ENCODE measurements at places on chromosomes 2 and 18.

GRCh38 chr2:132559326-132559725 lies 110.7 kb downstream of the LYPD1 start:
- no peak for DNase-seq

DNA sequence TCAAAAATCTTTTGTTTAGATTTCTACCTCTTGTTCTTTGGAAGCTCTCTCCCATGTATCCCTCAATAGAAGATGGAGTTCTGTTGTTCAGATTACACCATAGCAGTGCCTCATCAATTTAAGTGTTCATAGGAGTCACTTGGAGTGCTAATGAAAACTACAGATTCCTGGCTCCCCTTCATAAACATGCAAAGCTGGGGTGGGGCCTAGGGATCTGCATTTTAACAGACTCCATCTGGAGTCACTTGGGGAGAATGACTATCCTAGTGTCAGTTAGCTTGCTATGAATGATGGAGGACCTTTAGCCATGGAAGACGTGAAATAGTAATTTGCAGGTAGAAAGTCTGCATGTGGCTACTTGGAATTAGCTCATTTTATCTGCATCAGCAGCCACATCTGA lies 105.4 kb downstream of the RGPD3 start:
- no peak for DNase-seq

- DNase-seq, result no peak
These were observed 84.9 kb downstream of the EFEMP1 start for GRCh38 chr2:55838653-55839052.

- DNase-seq, result no peak
These were observed 68.1 kb upstream of the HAAO start for GRCh38 chr2:42860319-42861094.

DNA sequence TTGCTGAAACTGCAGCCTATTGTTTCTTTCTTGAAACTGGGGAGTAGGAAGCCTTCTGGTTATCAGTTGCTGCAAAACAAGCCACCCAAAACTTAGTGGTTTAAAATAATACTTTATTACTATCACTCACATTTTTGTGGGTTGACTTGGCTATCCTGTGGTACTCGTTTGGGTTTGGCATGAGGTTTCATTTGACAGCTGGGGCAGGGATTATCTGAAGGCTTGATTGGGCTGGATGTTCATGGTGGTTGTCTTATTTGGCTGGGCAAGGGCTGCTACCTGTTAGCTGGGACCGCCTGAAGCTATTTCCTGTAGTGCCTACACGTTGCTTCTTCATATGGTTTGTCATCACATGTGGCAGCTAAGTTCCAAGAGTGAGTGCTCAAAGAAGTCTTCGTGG lies 122.3 kb downstream of the PLCL1 start:
- DNase-seq, result no peak

GRCh38 chr2:113000436-113000835 lies 4.8 kb upstream of the IL36A start:
- no peak for DNase-seq

DNA sequence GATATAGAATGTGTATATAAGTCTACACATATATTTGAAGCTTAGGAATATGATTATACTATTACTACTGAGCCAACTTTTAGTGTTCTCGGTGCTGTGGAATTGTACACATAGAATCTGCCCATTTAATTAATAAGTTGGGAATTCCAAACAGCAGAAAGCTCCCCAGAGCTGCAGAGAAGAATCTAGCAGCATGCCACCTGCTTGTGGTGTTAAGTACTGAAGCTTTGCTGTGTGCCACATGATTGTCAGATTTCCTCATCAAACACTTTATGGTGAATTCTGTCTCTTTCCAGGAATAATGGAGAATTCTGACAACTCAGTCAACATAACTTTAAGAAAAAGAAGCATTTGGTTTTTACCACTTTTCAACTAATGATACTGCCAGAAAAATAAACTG lies 117.8 kb downstream of the WDSUB1 start:
- DNase-seq, result no peak

DNA sequence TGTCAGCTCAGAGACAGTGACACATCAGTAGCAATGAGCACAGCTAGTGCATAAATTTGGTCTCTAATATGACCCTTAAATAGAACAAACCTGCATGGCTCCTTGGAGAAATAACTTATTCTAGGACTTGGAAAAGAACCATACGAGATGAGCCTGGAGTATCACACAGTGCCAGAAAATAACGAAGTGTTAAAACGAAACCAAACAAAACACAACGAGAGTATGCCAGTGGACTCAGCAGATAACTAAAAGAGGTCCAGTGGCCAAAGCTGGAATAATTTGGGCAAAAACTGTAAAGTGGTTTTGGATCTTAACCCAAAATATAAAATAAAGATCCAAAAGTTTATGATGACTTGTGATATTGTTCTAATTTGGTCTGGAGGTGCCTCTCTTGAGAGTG lies 1599.0 kb upstream of the LRRTM1 start:
- DNase-seq, result no peak

GRCh38 chr2:56682397-56682760 lies 498.6 kb downstream of the CCDC85A start:
- DNase-seq, result no peak

DNA sequence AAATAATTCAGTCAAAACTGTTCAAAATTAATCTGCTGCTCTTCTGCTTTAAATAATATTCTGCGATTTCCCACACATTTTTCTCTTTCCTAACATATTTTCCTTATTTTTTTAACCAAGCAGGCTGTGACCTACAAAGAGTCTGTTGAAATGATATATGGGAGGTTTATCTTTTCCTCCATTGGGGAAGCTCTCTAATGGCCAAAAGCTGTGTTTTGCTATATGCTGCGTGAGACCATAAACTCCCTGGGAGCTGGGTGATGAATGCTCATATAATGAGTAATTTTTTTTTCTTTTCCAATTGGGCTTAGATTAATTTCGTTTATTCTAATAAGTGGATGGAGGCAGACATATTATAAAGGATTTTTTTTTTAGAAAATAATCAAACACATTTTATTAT lies 72.2 kb upstream of the MAP2 start:
- peak; percentile 35 for DNase-seq

GRCh38 chr2:158893026-158893425 lies 75.4 kb upstream of the TANC1 start:
- no peak for DNase-seq

DNA sequence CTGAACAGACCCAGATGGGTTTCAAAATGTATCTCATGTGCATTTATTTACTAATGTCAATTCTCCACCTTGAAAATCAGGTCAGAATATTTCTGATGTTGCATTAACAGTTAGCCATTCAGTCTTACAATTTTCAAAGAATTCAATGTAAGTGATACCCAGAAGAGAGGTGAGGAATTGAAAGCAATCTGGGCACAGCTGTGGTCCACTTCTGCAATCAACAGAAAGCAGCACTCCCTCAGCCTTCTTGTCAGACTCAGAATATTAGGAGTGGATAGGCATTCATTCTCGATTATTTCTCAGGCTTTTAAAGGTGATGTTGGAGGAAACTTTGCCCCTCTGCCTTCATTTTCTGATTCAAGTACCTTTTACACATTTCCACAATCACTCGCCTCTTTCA lies 15.7 kb downstream of the CCL20 start:
- DNase-seq, result no peak

DNA sequence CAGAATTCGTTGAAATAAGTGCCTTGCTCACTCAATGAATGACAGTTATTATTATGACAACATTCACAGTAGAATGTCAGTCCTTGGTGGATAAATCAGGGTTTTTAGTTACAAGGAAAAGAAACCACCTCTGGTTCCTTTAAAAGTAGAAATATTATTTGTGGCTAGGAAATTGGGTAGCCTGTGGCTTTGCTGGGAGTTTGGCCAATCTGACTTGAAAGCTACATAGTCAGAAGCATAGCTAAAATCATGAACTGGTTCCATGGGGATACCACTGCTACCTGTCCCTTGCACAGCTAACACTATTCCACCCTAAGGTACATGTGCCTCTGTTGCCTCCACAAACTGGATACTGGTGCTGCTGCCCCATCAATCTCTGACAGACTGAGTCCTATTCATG lies 12.8 kb upstream of the SMCHD1 start:
- no peak for DNase-seq

DNA sequence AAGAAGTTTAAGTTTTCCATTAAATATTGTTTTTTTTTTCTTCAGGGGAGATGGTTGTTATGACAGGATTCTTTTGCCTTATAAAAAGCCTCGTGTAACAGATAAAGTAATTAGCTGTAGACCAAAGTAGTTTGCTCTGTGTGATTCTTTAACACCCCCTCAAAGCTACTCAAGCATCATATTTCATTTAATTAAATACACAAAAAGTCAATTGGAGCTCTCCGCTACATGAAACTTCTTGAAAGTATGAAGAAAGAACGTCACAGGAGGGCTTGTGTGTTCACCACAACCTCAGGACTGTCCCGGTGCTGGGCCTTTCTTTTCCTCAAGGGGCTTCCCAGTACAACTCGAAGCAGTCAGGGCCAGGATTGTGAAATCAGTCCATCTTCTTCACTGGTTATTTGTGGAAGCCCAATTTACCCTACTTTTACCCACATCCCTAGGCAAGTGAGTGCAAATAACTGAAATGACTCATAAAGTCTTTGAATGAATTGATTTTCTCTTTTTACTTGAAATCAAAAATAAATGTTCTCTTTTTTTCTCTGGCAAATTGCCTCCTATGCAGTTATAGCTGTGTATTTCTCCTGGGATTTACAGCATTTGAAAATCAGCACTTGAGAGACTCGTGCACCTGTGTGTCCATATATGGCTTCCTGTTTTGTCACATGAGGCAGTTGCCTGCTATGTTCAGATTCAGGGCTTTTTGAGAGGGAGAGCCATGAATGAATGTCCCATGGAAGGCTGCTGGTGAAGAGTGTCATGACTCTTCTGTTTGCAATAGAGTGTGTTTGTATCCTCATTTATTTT lies 48.6 kb downstream of the LINC00305 start:
- no peak for DNase-seq

DNA sequence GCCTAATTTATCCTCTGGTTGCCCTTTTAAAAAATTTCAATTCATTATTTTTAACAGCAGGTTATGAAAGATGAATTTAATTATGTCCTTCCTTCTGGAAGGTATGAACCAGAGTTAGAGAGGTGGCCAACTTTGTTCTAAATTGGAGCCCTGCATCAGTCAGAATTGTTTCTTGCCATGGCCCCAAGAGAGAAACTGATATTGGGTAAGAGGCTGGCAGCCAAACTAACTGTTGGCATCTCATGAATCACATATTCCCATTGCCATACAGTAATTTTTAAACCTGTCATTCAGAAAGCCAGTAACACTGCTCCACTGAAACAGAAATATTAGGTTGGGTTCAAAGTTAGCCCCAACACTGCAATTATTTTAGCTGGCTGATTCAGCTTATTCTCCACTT lies 67.4 kb downstream of the SMAD2 start:
- DNase-seq, result no peak

DNA sequence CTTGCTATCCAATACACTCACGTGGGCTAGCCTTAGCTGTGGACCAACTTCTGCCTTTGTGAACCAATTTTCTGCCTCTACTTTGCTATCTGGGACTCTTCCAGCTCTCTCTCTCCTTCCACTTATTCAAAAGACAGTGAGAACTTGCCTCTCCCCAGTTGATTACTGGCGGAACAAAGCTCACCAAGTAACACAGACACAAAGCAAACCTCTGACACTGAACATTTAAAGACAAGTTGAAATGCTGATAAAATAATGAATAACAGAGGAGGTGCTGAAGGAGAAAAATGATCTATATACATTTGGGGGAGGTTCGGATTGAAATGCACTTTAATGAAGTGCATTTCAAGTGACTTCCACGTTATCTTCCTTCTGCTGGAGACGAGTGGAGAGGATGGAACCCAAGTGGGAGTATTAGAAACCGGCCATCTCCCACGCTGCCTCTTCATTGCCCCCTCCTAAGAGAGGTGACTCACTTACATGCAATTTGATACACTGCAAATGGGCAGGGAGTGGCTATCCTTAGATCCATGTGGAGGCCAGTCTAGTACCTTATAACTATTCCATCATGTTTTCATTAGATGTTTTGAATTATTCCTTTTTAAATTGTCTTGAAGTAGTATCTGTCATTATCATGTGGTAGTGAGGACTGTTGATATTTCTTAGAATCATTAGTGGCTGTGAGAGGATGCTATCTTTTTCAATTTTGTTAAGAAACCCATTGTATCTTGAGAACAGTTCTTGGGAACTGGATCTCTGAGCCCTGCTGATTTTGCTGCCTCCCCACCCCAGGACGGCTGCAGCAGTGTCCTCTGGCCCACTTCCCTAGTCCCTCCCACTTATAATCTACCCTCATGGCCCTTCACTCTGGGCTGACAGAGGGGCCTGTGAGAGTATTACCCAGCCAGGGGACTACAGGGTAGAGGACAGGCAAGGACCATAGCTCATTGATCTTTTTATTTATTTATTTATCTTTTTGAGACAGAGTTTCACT lies 6.0 kb upstream of the GLI2 start:
- DNase-seq, result peak; percentile 85

DNA sequence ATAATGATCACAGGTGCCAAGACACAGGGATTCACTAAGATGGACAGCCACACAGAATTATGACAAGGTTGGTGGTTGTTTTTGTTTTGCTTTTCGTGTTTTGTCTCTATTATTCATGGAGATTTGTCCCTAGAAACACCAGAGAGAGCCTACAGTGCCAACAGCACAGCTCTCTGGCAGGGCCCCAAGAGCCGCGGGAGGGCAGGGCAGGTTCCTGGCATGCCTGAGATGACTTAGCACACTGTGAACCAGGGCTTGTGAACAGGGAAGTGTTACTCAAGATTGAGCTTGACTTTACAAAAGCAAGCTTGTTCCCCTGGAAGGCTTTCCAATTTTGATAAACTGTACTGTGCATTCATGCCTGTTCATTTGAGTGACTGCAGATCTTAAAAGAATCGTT lies 437.4 kb upstream of the SALL3 start:
- DNase-seq, result no peak

GRCh38 chr2:94875064-94875819 lies 4.0 kb downstream of the TEKT4 start:
- no peak for DNase-seq

GRCh38 chr18:70194227-70194890 lies 11.1 kb downstream of the RTTN start:
- DNase-seq, result no peak

DNA sequence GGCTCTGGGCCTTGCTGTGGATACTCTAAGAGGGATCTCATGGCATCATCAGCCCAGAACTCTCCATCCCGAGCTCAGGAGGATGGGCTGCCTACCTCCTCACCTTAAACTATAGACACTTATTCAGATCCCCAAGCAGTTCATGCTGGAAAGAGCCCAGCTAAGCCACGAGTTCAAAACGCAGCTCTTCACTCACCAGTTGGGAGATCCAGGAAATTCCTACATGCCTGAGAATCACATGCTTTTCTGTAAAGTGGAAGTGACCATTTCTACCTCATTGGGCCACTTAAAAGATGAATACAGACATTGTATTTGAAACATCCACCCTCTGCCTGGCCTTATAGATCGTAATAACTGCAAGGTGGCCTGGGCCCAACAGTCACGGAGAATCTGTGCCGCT lies 6.6 kb downstream of the ATOH8 start:
- DNase-seq, result no peak

DNA sequence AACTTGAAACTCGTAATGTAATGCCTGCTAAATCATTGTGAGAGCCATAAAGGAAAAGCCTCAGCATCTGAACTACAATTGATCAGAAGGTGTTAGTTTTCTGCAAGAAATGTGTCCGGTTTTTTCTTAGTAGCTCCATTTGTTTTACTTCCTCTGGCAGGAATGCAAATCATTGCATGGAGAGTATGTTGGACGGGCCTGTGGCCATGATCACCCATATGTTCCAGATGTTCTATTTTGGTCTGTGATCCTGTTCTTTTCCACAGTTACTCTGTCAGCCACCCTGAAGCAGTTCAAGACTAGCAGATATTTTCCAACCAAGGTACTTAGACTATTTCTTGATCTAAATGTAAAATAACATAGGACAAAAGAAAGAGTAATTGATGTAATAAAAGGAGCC lies 126.6 kb downstream of the DPP4 start:
- no peak for DNase-seq

GRCh38 chr2:144454466-144455287 lies 65.2 kb downstream of the ZEB2 start:
- peak; percentile 38 for DNase-seq
